ENCODE measurements at places on chromosomes 16 and 17.

DNA sequence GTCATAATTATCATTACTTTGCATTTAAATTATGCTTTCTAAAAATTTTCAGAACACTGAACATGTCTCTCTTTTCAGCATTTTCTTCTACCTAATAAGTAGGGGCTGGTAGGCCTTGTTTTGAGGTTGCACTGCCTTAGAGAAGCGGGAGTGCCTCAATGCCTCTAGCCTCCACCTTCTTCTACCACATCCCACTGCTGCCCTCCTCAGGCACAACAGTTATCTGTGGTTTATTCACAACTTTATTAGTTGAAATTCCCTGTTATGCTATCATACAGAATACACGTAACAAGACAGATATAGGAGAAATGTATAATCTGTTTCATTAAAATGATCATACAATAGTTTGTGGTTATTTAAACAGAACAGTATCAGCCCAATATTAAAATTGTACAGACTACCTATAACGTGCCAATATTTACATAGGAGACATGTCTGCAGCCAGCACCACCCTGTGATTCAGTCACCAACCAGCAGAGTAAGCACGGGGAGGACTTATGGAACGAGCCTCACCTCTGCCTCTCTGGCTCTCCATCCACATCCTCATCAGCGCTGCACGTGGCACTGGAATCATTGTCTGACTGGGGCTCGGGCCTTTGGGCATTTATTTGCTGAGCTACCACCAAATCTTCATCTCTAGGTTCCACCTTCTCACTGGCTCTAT is 101.2 kb downstream of the TTC19 start:
- no peak for DNase-seq

DNA sequence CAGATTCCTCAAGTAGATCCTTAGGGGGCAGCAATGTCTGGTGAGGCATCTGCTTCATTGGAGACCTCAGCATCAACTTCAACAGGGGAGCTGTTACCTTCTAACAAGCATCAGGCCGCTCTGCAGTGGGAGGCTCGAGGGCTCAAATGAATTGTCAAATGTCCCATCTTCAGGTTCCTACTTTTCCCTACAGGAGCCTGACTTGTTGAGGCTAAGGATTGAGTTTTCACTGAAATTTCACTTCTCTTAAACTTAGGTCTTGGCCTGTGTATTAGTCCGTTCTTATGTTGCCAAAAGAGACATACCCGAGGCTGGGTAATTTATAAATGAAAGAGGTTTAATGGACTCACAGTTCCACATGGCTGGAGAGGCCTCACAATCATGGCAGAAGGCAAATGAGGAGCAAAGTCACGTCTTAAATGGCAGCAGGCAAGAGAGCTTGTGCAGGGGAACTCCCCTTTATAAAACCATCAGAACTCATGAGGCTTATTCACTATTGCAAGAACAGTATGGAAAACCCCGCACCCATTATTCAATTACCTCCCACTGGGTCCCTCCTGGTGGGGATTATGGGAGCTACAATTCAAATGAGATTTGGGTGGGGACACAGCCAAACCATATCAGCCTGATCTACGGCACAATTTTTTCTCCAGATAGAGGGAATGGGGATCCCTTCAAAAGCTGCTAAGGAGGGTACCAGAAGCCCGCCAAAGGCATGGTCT is 5.1 kb upstream of the CD300LD start:
- no peak for DNase-seq

DNA sequence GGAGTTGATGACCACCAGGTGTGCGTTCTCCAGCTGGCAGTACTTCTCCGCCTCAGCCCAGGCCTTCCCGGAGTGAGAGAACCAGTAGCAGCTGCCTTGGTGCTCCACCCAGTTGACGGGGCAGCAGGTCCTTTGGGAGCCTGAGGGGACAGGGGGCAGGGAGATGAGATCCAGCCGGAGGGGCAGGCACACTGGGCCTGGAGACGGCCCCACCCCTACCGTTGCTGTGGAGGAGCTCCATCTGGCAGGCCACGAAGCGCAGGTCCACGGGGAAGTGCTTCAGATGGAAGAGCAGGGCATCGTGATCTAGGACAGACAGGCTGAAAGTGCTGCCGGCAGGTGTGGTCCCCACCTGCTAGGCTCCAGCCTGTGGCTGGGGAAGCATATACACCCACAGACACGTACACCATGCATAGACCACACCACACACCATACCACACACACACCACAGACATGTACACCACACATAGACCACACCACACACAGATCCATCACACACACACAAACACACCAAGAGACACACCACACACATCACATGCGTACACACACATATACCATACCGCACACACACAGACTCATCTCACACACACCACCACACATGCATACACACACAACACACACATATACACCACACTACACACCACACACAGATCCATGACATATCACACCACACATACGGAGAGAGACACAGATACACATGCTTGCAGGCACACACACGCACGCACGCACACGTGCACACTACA is 7.4 kb downstream of the ASGR2 start:
- DNase-seq: no peak

DNA sequence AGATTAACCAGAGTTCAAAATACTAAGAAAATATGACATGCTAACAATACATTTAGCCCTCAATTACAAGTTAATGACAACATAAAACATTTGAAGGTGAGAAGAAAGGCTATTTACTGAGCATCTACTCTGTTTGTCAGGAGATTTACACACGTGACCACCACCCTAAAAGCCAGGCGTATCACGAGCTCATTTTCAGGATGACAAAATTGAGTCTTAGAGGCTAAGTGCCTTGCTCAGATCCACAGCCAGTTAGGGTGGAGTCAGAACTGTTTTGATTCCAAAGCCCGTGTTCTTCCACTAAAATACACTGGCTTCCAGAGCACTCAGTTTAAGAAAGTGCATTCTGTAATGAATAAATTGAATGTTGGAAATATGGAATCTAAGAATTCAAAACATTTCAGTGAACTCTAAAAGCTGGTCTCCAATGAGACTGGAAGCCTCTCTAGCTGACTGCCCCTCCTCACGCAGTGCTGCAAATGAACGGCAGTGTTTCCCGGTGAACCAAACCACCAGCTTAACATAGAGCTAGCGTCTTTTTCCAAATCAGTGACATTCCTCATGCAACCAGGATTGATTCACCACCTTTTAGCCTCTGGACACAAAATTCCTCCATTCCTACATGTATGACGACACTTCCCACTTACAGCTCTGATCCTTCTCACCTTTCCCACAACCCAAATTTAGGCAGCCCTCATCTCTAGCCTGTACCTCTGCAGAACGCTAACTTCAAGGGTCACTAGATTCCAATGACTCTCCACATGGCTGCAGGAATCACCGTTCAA is 5.9 kb downstream of the ZDHHC7 start:
- DNase-seq: no peak
